Left kidney (tissue), 8 donors: ENCODE measurements at places on chromosomes 6 and 20. TPM values are rescaled to one million over a fixed set of nuclear protein-coding genes. Genes with fewer than 3 reads are reported as not detected.

DNA sequence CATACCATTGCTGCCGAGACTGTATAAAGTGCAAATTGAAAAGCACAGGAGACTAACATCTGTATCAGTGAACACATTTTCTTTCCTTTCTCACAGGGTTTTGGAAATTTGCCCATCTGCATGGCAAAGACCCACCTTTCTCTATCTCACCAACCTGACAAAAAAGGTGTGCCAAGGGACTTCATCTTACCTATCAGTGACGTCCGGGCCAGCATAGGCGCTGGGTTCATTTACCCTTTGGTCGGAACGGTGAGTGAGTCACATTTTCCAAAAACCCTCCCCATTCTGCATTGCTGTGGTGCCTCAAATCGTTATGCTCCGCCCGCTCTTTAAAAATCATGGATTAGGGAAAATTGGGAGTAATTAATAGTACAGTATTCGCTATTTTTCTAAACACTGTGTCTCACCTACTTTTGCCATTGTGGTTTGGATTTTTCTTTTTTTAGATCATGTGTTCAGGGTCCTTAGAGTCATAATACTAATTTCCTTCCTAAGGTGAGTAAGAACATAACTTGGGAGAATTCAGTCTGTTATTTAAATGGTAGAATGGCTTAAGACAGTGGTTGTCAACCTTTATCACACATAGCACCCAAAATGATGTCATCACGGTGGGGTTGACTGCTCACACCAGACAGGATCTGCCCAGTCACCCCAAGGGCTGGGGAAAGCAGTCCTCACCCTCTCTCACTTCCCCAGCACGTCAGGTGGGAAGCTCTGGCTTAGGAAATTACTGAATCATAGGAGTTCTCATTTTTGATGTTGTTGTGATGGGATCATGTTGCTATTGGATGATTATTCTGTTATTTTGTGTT lies 171.6 kb downstream of the MTHFD1L start:
- DNase-seq, result no peak

GRCh38 chr20:6636209-6637159 lies 131.0 kb upstream of the BMP2 start:
- peak; percentile 61 for DNase-seq

DNA sequence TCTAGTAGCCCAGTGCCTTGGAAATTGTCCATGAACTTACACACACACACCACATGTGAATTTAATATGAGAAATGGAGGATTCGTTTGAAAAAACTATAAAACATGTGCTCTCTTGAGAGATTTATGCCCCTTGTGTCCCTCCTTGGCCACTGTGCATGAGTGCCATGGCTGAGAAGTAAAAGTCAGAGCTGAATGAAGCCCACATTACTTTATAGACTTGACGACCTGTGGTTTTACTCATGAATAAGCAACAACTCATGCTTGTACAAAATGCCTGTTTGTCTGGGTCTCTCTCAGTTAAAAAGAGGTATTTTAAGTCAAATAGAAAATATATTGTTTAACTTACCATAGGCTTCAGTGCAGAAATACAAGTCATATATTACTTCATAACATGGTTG lies 102.7 kb downstream of the KCNQ5 start:
- peak; percentile 4 for DNase-seq

GRCh38 chr6:117389227-117390057 lies 36.3 kb downstream of the ROS1 start:
- no peak for DNase-seq

GRCh38 chr6:90350689-90351554 lies 54.3 kb upstream of the BACH2 start:
- no peak for DNase-seq

DNA sequence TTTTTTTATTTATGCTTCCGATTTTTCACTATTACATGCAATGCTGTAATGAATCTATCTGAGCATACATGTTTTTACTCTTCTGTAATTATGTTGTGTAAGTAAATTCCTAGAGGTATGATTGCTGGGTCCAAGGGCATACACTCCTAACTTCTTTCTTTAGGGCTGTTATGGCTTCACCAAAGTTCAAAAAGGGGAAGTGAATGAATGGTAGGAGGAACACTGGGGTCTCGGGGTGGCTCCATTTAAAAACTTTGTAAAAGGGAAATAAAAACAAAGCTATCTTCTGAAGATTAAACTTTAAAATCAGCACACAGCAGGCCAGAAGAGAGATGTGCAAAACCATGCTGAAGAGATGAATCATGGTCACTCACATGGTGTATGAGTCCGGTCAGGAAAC lies 289.1 kb upstream of the SUPT3H start:
- DNase-seq, result no peak

GRCh38 chr6:118198746-118199145 lies 291.7 kb downstream of the SLC35F1 start:
- DNase-seq, result no peak

- DNase-seq, result no peak
These were observed 16.1 kb upstream of the RBM38 start for GRCh38 chr20:57374931-57375651.

DNA sequence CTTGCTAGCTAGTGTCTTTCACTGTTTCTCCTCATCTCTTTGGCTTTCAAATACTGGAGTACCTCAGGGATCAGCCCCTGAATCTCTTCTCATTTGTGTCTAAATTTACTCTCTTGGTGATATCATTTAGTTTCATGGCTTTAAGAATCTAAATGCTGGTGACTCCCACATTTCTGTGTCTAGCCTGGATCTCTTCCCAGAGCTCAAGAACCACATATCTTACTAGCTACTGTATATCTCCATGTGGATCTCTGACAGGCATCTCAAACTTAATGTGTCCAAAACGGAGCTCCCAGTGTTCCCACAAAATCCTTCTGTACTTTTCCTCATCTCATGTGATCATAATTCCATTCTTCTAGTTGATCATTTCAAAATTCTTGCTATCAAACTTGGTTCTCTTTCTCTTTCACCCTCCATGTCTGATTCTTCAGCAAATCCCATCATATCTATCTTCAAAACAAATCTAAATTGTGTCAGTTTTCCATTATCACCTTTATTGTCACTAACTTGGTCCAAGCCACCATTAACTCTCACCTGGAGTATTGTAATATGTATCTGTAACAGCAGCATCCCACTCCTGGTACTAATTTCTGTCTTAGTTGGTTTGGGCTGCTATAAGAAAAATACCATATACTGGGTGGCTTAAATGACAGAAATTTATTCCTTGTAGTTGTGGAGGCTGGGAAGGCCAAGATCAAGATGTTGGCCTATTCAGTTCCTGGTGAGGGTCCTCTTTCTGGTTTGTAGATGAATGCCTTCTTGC lies 45.9 kb downstream of the CCDC170 start:
- DNase-seq, result no peak

- DNase-seq, result no peak
These were observed 90.9 kb upstream of the GRIK2 start for GRCh38 chr6:101302593-101302992.

DNA sequence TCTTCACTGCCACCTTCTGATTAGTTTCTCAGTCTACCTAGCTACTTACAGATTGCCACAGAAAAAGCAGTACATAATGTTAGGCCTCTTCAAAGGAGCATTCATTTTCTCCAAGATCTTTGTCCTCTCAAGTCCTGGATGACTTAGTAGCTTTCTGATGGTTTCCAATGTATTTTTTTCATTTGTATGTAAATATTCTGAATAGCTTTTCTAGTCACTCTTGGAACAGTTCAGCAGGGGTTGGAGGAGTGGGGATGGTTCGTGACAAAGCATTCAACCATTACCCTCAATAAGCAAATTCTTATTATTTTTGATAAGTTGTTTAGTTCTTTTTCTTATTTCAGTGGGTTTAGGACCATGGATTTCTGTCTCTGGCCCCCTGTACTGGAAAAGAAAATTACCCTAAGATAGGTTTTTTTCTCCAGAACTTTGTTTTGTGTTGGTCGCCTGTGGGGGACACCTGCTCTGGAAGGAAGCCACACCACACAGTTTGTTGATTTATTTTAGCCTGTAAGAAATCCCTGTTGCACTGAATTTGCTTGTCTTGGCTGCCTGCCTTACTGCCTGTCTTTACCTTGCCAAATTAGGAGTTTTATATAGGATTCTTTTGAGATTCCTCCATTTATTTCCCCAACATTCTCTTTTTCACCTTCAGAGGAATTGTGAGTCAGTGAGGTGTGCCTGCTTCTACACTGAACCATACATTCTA lies 247.9 kb downstream of the RFPL4B start:
- no peak for DNase-seq

DNA sequence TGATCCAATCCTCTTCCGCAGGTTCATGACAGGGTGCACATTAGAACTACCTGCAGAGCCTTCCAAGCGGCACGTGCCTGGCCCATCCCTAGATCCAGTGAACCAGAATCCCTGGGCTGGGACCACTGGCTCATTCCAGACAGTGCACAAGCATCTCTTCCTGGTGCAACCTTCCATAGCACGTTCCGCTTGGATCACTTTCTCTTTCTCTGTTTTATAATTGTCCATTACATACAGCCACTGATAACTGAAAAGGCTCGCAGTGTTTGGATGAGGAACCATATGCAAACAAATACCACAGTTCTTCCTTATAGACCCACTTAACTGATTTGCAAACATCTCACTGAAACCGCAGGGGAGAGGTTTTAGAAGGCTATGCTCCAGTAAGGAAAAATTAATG lies 59.6 kb upstream of the DDR1 start:
- no peak for DNase-seq

- no peak for DNase-seq
These were observed 220.7 kb downstream of the CDC5L start for GRCh38 chr6:44608175-44608574.

GRCh38 chr6:98033617-98034016 lies 750.6 kb upstream of the MMS22L start:
- no peak for DNase-seq

DNA sequence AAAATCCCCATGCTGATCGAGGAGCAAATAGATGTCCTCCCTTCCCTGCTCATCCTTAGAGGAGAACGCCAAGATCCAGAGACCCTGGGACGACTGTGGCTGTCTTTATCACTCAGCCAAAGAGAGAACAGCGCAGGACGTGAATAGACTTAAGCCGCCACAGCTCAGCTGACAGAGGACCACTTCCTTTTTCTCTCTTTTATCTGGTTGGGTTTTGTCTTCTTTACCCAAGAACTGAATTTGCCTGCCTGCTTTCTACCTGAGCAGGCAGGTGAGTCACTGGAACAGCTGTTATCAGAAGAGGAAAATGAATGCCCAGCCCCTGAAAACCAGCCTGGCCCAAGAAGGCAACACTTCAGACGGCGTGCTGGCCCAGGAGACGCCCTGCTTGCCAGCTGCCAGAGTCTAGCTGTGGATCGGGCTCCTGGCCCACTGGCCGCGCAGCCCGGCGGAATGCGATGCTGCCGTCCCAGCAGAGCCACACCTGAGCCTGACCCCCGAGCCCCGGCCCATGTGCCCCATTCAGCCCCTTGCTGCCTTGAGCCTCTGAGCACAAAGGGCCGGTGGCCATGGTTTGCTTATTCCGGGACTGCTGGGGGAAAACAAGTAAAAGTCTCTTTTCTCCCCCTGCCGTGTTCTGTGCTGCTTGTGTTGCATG lies 82.1 kb downstream of the TCP11 start:
- no peak for DNase-seq

DNA sequence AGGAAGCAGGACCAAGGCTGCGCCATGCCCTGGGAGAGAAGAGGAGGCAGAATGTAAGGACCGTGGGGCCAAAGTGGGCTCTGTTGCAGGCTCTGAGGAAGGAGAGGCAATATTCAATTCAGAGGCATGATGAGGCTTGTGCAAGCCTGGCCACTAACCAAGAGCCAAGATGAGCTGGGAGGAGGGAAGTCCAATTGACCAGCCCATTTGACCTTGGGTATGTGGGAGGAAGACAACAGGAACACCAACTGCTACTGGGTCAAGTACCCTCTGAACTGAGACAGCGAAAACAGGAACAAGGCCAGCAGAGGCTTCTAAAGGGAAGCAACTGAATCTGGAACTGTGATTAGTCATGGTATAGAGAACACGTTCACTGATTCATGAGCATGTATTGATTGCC lies 779.6 kb downstream of the MAFB start:
- no peak for DNase-seq

GRCh38 chr6:3162565-3163247 lies 5.4 kb upstream of the TUBB2A start:
- DNase-seq, result peak; percentile 70

DNA sequence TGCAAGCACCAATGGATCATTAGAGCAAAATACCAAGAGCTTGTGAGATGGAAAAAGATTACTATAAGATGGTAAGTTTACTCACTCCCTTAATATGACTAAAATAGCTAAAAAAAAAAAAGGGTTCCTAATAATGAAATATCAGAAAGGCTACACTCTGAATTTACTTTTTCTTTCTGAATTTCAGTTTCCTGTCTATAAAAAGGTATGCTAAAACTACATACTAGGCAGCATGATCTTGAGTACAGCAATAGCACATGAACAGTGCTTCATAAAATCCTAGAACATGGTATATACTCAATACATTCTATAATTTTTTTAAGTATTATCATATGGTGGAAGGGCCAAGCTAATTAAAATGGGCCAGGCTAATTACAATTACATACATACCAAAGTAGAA lies 24.0 kb upstream of the FAM135A start:
- no peak for DNase-seq

DNA sequence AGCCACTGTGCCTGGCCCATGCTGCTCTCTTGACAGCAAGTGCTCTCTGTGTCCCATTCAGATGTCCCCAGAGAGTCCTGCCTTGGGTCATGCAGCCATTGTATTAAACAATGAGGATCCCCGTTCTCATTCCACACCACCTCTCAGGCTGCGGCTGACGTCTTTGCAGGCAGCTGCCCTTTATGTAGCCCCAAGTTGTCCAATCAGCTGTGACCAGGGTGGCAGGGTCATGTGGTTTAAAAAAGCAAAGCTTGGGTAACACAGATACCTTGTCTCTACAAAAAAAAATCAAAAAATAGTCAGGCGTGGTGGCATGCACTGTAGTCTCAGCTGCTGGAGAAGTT lies 13.2 kb downstream of the GCNT2 start:
- DNase-seq, result no peak

DNA sequence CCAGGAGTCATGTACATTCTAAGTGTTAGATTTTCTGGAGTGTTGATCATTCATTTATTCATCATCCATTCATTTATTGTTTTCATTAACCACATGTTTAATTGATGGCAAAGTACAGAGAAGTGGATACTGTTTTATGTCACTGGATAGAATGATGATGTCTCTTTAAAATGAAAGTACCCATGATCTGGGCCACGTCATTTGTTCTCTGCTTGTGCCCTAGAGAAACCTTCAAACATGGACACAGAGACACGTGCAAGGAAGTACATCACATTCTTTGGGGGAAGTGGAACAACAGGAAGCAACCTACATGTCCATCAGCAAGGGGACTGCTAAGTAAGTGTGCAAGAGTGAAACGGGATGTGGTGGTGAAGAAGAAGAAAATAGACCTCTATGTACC lies 75.8 kb upstream of the TSHZ2 start:
- DNase-seq, result no peak

The CNR1 gene
- polyA plus RNA-seq, result 1.5 TPM

The TFAP2D gene
- polyA plus RNA-seq, result not detected

The KIF25 gene
- polyA plus RNA-seq, result 0.76 TPM

The HLA-DRB1 gene
- polyA plus RNA-seq, result 16.1 TPM

The LRFN2 gene
- polyA plus RNA-seq, result 0.81 TPM

The KHDC1L gene
- polyA plus RNA-seq, result 0.62 TPM

The TDRD6 gene
- polyA plus RNA-seq, result 3.2 TPM

The SPATA25 gene
- 6.0 TPM for polyA plus RNA-seq

The POPDC3 gene
- polyA plus RNA-seq, result 0.27 TPM

The PIM1 gene
- 21.1 TPM for polyA plus RNA-seq

The RAET1E gene
- 0.37 TPM for polyA plus RNA-seq

The NKAPL gene
- 2.9 TPM for polyA plus RNA-seq

The CDSN gene
- not detected for polyA plus RNA-seq

The TREM1 gene
- not detected for polyA plus RNA-seq
